ENCODE measurements at places on chromosomes 5 and 9. TPM values are rescaled to one million over a fixed set of nuclear protein-coding genes. Genes with fewer than 3 reads are reported as not detected.

Gene PDLIM4
- total RNA-seq, result 48.8 TPM

GRCh38 chr5:13511442-13511841 lies 433.0 kb downstream of the DNAH5 start:
- no peak for DNase-seq

DNA sequence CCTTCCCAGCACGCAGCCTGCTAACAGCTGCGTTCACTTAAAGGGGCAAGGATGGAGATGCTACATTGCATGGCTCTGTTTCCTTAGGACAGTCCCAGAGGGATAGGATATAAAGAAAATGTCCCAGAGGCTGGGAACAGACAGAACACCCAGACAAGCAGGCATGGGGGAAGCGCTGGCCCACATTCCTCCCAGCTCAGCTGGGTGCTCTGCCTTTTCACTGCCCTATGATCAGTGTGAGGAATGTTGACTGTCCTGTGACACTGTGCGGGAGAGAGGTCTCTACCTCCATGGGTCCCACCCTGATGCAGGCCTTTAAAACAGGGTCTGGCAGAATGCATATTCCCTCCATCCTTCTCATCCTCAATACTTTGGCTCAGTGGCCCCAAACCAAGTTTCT lies 459.4 kb upstream of the DMAC1 start:
- DNase-seq, result no peak

DNA sequence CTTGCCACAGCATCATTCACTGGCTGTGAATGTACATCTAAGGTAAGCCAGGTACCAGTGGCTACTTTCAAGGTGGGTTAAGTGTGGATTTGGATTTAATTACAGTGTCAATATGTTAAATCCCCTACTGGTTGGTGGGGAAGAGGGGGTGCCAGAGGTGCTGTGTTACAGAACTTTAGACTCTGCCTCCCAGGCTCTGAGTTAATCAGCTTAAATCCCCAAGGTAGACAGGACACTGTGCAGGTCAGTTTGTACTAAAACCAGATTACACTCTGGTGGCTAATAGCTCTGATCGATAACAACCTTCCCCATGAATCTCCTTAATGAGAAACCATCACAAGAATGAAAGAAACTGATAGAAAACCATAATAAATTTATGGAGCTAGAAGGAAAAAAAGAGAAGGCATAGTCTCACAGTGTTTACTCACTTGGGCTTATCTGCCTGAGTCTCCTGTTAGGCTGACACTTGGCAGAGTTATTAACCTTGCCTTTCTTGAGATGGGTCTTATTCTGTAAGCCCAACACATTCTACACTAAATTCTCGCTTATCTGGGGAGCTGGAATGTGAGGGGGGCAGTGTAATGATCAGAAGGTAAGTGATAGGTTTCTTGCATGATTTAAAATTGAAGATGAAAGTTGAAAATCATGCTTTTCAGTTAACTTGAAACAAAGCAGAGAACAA lies 106.8 kb downstream of the LMNB1 start:
- DNase-seq, result no peak

GRCh38 chr5:177249761-177250537 lies 53.6 kb downstream of the RAB24 start:
- no peak for DNase-seq

All from mesothelial cell of epicardium (in vitro differentiated cells).